Activated naive CD4-positive, alpha-beta T cell treated with anti-CD3 and anti-CD28 coated beads for 36 hours (primary cell): ENCODE measurements at places on chromosomes 5 and 9. TPM values are rescaled to one million over a fixed set of nuclear protein-coding genes. Genes with fewer than 3 reads are reported as not detected.

DNA sequence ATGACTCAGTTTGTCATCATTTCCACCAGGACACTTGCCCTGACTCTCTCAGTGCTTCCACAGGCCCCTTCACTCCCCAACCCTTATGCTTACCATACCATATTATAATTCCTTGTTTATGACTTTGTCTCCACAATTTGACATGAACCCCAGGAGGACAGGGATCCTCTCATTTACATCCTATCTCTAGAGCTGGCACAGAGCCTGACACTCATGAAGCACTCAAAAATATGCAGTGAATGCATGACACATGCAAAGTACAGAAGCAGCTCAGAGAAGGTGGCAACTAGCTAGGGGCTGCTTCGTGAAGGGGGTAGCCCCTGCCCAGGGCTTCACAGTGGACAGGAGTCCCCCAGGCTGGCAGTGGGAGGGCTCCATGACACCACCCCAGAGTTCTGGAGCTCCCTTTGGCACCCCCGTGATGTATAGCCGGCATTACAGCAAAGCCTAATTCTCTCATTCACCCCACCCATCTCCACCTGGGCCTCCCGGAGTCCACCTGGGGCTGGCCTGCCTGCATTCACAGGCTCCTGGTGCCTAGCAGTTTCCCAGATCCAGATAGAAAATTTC lies 112.0 kb upstream of the SPOCK1 start:
- no peak for DNase-seq

GRCh38 chr9:92528522-92528849 lies 7.3 kb downstream of the ECM2 start:
- no peak for DNase-seq

DNA sequence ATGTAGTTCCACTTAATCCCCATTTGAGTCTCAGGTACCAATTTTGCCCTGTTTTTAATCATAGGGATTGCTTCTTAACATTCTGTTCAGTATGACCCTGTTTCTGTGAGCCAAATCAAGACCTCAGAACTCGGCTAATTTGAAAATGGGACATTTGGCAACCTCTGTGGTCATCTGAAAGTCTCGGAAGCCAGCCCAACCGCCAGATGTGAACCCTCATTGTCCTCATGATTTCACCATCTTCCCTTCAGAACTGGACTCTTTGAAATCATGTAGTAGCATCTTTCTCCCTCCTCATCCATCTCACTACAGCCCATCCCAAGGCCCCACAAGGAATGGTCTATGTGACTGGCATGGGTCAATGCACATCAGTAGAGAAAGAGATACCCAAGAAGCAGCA lies 88.9 kb downstream of the S1PR3 start:
- DNase-seq: no peak

RARS1 gene
- total RNA-seq: 84.0 TPM

- peak; percentile 58 for DNase-seq
Measured at GRCh38 chr5:110333384-110333783, 393.1 kb downstream of the TMEM232 start.

GRCh38 chr5:132777209-132778069 lies at the start of gene SEPTIN8:
SEPTIN8 (minus strand) TSS chr5:132777239; CDS start chr5:132777137, 102 bp downstream.
- peak; percentile 55 for DNase-seq

DNA sequence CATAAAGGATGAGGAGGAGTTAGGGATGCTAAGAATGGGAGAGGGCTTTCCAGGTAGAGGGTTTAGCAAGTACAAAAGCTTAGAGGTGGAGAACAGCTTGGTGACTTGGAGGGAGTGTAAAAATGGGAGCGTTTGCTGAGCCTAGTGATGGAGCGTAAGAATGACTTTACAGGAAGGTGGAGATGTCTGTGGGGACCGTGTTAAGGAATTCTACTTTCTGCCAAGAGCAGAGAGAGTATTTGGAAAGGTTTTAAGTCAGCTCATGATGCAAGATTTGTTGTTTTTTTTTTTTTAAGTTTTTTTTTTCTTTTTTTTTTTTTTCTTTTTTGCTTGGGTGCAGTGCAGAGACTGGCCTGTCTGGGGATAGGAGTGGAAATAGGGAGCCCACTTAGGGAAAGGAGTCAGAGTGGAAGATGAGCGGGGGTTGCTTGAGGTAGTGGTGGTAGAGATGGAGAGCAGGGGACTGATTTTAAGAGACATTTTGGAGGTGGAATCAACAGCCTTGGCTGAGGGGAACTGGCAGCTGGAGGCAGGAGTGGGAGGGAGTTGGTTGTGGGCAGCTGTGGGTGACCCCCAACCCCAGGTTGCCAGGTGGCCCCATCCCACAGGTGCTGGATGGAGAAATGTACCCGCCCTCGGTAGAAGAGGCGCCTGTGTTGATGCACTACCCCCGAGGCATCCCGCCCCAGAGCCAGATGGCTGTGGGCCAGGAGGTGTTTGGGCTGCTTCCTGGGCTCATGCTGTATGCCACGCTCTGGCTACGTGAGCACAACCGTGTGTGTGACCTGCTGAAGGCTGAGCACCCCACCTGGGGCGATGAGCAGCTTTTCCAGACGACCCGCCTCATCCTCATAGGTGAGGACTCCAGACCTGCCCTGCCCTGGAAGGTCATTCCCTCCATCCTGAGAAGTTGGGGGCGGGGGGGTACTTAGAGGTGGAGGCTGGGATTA lies 12.4 kb downstream of the PTGS1 start:
- DNase-seq: no peak

DNA sequence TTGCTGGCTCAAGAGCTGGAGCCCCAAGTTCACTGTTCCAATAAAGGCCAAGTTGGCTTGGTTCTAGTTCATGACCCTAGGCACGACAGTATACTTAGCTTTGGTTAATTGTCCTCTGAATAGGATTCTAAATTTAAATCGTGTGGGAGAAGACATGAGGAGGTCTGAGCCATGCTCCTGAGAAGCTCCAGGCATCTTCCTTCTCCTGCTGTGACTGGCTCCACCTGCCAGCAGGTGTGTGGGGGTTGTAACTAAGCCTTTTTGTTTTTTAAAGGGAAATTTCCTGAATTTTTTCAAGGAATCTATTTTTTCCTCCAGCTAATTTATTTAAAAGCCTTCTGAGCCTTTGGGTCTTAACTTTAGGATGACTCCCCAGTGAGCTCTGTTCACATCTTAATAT lies 20.2 kb upstream of the TRIM36 start:
- DNase-seq: no peak

- no peak for DNase-seq
Measured at GRCh38 chr5:316210-317085, 5.1 kb upstream of the AHRR start.

- no peak for DNase-seq
Measured at GRCh38 chr9:73577848-73578247, 426.2 kb downstream of the ANXA1 start.

DNA sequence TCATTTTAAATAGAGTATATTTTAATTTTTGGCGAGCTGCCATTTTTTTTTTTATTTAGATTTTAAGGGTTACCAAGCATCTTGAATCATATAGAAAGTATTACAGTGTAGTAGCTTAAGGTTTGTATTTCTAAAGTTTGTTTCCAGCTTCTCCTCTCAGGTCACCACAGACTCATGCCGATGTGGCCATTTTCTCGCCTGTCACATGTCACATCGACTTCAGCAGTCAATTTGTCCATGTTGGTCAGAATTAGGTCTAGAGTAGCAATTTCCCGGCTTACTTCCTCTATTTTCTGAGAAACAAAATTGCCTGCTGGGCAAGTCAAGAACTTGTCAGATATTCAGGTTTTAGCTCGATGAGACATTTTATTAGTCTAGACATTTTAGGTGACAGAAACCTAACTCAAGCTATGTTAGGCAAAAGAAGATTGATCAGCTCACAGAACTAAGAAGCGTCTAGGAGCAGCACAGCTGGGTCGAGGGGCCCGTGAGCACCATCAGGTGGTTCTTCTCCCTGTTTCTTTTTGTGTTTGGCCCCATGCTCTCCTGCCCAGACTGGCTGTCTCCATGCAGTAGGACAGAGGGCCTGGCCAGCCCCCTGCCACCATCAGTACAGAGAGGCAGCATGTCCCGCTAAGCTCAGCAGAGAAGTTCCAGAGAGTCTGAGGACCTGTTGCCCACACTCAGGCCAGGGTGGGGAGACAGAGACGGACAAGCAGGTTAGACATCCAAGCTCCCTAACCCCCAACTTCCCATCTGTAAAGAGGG lies 48.4 kb upstream of the AFAP1L1 start:
- DNase-seq: no peak

- DNase-seq: no peak
Measured at GRCh38 chr9:135402739-135403695, 76.6 kb upstream of the PPP1R26 start.

GABBR2 gene
- not detected for total RNA-seq

- DNase-seq: no peak
Measured at GRCh38 chr5:14038341-14038959, 94.0 kb upstream of the DNAH5 start.

PCDHGA9 gene
- total RNA-seq: 0.07 TPM

GRCh38 chr9:127047971-127048370 lies 74.5 kb downstream of the ANGPTL2 start:
- DNase-seq: no peak

PRR7 gene
- total RNA-seq: 7.4 TPM

DNA sequence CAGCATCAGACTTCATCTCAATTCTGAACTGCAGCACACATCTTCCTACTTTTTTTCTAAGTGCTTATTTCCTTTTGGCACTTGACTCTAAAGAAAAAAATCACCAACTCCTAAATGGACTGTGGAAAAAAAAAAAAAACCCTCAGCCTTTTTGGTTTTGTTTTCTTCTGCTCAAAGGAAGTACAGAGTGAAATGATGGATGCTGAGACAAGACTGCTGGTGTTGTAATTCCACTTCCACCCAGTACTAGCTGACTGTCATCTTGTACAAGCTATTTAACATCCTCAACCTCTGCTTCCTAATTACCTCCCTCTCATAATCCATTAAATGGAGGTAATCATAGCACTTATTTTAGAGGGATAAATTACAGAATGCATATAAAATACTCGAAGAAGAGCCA lies 171.5 kb upstream of the GNA14 start:
- DNase-seq: no peak

DNA sequence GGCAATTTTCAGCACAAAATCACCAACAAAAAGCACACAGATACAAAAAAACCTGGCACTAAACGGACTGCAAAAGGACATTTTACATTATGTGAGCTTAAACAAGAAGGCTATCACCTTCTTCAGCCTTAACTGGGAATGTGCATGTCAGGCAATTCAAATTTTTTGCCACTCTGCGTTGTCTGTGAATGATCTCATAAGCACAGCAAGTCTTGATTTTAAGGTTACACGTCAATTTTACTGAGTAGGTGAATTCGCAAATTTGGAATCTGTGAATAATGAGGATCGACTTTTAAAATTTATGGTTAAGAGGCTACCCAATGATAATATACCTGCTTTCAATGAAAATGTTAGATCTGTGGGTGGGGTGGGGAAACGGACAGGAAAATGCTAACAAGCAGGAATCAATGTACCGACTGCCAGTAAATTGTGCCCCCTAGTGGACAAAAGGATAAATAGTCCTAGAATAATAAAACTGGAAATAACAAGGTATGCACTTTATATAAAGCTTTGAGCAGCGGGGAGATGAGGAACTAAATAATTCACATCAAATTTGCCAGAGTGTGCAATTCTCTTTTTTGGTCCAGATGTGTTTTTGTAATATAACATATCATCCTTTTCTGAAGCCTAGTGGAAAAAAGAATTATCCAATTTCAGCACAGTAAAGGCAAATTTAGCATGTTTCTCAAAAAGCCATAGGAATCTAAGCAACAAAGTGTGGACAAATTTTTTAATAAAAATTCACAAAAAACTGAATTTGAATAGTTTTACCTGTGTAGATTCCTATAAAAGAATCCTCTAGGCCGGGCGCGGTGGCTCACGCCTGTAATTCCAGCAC lies 20.5 kb downstream of the EQTN start:
- peak; percentile 13 for DNase-seq

BNC2 gene
- total RNA-seq: not detected

GRCh38 chr5:97923997-97924396 lies 741.0 kb upstream of the RIOK2 start:
- DNase-seq: no peak

GRCh38 chr5:77418601-77419581 lies 73.2 kb downstream of the WDR41 start:
- DNase-seq: no peak

- no peak for DNase-seq
Measured at GRCh38 chr5:113641715-113642114, 128.2 kb downstream of the YTHDC2 start.

CCL27 gene
- total RNA-seq: 0.69 TPM

ERBIN gene
- 41.9 TPM for total RNA-seq

GRCh38 chr9:123749580-123750202 lies 180.2 kb downstream of the DENND1A start:
- peak; percentile 43 for DNase-seq

PCDHGA8 gene
- not detected for total RNA-seq

DNA sequence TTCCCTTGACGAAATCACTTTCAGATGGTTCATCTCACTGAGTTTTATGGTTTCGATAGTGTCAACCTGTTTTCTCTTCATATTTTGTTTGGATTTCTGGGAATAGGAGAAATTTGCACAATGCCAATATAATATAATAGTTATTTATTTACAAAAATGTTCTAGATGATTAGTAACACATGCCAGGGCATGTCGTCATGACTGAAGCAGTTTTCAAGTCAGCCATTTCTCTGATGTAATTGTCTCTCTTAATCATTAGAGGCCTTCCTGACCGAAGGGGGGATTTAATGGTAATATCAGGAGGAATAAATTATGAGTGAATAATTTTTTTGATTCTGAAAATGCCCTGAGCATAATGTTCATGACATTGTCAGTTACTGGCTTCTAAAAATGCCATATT lies 246.5 kb upstream of the ATP10B start:
- no peak for DNase-seq

DNA sequence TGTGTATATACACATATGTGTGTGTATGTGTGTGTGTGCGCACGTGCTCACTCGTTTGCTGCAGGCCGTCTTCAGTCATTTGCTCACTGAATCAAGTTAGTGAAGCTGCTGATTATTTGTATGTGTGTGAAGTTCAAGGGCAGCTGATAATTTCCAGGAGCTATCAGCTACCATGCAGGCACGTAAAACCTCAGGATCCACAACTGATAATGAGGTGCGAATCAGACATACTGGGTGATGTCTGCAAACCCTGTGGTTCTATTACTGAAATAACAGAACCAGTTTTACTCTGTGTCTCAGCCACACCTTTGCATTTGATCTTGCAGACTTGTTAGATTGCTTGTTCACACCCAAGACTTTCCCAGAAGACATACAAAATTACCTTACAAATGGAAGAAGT lies 257.6 kb downstream of the TAF11L14 start:
- DNase-seq: no peak

- no peak for DNase-seq
Measured at GRCh38 chr5:33439905-33440481, 772 bp upstream of the TARS1 start.

- no peak for DNase-seq
Measured at GRCh38 chr5:111063709-111064322, 7.7 kb upstream of the TSLP start.

GRCh38 chr5:55232271-55232984 lies 980 bp downstream of the CCNO start:
- DNase-seq: no peak
